ENCODE measurements at places on chromosomes 7 and 10.

- no peak for DNase-seq
Measured at GRCh38 chr10:126046831-126047230, 150.5 kb downstream of the FANK1 start.

GRCh38 chr10:9608602-9609001 lies 1409.1 kb upstream of the CELF2 start:
- no peak for DNase-seq

- DNase-seq, result no peak
Measured at GRCh38 chr10:5446390-5446926, 34.1 kb downstream of the NET1 start.

GRCh38 chr10:113743594-113743993 lies 7.9 kb upstream of the PLEKHS1 start:
- DNase-seq, result no peak

- no peak for DNase-seq
Measured at GRCh38 chr10:99920901-99921300, 88.8 kb downstream of the DNMBP start.

- no peak for DNase-seq
Measured at GRCh38 chr7:25032774-25033743, 53.1 kb upstream of the OSBPL3 start.

DNA sequence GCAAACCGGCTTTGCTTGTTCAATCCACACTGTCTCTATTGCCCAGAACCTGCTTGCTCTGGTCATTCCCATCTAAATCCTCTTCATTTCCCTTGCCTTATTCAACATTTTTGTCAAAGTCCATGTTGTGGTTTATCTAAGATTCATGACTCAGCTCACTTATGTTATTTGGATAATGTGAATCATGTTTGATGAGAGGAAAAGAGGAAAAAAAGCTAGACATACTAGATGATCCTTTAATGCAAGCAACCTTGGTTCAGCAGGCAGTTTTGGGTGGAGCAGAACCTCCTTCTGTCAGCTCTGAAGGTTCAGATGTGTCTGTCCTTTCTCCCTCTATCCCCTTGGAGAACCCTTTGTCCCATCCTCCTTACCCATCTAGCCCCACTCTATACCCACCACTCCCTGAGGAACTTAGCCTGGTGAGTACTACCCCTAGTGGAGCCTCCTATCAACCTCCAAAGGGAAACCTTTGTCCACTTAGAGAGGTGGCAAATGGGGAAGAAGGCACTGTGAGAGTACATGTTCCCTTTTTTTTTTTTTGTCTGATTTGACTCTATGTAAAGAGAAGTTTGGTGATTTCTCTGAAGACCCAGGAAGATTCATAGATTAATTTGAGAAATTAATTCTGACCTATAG lies 2.1 kb upstream of the SAMD9L start:
- no peak for DNase-seq

DNA sequence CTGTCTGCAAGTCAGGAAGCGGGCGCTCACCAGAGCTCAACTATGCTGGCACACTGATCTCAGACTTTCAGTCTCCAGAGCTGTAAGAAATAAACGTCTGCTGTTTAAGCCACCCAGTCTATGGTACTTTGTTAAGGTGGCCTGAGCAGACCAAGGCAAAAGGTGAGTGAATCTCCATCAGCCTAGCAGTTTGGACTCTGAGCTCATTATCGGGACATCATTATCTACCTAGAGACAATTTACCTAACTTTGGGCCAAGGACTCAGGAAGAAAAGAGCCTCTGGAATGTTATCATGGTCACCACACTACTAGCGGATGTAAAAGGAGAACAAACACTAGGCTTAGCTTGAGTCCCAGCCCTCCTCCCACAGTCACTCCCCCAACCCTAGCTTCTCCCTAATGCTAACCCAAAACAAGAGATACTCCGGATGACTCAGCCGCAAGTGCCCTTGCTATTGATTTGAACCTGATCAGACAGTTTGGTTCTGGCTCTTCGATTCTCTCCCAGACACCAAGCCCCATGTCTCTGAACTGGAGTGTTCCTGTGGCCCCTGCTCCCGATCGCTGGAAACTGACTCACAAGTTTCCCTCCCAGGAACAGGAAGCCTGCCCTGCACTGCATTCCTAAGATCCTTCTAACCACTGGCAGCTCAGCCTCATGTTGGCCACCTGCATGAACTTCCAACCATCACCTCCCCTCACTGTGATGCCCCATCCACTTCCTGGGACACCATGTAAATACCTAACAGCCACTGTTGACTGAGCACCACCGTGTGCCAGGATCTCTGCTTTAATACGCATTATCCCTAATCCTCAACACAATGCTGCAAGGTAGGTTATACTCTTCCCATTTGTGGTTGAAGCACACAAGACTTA lies 34.5 kb downstream of the CREB3L2 start:
- no peak for DNase-seq

GRCh38 chr7:129110258-129110981 lies 34.1 kb upstream of the TSPAN33 start:
- DNase-seq, result no peak

DNA sequence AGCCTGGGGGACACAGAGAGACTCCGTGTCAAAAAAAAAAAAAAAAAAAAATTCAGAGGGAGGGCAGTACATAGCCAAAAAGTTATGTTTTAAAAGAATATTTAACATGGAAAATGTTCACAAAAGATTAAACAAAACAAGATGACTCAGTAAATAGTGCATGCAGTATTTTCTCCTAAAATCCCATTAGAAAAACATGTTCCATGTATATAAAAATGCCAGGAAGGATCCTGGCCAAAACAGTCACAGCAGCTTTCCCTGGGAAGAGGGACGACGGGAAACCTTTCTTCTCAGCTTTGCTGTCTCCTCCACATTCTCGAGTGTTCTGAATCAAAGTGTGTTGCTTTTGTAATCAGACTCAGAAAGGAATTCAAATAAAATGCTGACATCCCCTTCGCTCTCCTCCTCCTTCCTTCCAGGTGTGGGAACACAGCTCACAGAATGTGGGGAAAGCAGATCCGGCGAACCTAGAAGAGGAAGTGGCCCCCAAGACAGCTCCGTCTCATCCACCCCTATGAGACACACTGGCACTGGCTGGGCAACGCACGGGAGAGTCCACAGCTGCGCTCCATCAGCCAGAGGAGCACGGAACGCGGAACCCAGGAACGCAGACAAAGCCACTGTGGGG lies 139.4 kb downstream of the MAD1L1 start:
- no peak for DNase-seq

DNA sequence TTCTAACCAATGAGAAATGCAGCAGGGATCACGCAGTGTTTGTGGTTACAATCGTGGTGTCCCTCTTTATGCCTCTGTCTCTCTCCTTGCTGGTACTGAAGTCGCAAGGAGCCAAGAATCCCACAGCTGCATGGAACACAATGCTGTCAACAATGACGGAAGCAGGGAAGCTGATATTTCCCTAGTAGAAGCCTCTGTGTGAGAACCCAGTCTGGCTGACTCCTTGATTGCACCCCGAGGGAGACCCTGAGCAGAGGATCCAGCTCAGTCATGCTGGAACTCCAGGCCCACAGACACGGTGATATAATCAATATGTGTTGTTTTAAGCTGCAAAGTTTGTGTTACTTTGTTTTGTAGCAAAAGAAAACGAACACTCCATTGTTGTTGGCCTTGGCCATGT lies 677.9 kb downstream of the PARD3 start:
- DNase-seq, result no peak
